ENCODE measurements at places on chromosomes 2 and 18.

DNA sequence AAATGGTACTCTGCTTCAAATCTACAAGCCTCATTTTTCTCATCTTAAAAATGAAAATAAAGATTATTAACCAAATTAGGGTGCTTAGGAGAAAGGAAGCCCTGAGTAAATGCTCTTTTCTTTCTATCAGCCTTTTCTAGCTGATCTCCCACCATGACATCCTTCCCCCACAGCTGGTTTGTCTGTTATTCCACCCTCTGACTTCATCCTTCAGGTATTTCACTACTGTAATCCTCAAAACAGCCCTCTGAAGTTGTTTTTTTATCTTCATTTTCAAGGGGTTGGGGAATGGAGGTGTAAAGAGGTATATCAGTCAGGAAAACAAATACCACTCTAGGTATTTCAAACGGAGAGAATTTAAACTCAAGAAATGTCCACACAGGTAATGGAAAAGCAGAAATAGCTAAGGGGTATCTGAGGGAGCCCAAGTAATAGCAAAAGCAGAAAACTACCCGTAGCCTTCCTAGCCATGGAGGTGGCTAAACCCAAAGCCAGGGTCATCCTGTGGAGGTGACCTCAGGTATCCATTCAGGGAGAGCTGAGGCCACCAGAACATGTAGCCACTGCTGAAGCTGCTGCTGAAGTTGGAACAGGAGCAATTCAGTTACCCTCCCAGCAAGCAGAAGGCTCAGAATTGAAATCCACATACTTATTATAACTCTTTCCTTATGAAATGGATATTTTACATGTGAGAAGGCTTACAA is 990.9 kb upstream of the ACVR2A start:
- no peak for DNase-seq

DNA sequence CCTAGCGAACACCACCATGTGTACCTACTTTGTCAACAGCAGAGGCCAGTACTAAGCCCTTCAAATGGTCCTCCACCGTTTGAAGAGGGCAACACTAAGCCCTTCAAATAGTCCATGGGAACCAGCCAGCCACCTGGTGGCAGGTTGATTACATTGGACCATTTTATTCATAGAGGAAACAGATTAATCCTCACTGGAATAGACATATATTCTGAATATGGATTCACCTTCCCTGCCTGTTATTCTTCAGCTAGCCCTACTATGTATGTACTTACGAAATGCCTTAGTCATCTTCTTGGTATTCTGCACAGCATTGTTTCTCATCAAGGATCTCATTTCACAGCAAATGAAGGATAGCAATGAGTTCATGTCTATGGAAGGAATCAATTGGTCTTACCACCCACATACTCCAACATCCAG is 10.0 kb upstream of the ZNF396 start:
- no peak for DNase-seq

DNA sequence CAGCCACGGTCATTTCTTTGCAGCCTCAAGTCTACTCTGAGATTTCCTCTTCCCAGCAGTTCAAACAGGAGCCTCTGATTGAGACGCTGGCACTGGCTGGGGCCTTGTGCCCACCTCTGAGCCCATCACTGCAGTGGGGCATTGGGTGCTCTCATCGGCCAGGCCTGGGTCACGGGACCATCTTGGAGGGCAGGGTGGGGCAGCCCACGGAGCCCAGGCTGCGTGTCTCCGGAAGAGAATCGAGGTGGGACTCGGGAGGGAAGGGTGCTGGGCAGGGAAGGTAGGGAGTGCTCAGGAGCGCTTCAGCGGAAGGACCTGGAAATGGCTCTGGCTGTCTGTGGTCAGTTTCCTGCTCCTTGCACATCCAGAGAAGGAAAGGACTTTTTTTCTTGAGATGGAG is 82.4 kb downstream of the RTP5 start:
- DNase-seq: no peak

GRCh38 chr2:233319256-233319655 is 11.6 kb downstream of the SAG start:
- no peak for DNase-seq

DNA sequence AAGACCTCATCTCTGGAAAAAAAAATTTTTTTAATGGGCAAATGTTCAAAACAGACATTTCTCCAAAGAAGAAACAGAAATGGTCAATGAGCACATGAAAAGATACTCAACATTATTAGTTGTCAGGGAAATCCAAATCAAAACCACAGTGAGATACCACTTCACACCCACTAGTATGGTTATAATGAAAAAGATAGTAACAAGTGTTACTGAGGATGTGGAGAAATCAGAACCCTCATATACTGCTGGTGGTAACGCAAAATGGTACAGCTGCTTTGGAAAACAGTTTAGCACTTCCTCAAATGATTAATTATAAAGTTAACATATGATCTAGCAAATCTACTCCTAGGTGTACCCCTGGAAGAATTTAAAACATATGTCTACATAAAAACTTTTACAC is 29.0 kb upstream of the TCF7L1 start:
- DNase-seq: no peak

GRCh38 chr2:192957425-192957824 is 762.7 kb upstream of the TMEFF2 start:
- DNase-seq: no peak

GRCh38 chr2:70514612-70515055 is 39.0 kb downstream of the TGFA start:
- no peak for DNase-seq

Data from GM19239 (cell line).